ENCODE measurements at places on chromosomes 12 and 14.
A peak's percentile ranks its signal among the peaks of the same experiment; 100 is the strongest.

DNA sequence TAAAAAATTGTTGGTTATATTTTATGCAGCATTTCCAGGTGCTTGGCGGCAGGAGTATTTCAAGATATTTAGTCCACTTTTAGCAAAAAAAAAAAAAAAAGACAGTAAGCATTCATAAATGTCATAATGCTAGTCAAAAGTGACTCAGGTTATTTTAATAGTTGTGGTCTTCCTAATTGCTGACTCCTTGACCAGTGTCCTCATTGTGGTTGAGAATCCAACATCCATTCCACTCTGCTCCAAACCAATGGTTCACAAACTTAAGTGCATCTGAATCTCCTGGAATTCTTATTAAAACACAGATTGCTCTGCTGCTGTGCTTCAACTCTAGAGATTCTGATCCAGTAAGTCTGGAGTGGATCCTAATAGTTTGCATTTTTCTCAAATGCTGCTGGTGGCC lies 71.4 kb downstream of the AKAP6 start:
- H3K4me3 ChIP-seq = no peak overlapping the region
- no peaks in the 10 kb centered on the region for H3K27me3 ChIP-seq
- H3K27ac ChIP-seq = no peak overlapping the region
- H3K36me3 ChIP-seq = no peaks in the 10 kb centered on the region

- DNase-seq = no peak
- no peaks in the 10 kb centered on the region for H3K27me3 ChIP-seq
- H3K4me1 ChIP-seq = no peaks in the 10 kb centered on the region
- H3K36me3 ChIP-seq = no peaks in the 10 kb centered on the region
- H3K4me3 ChIP-seq = no peak overlapping the region
These were observed 45.0 kb downstream of the NOPCHAP1 start for GRCh38 chr12:105030820-105031807.

DNA sequence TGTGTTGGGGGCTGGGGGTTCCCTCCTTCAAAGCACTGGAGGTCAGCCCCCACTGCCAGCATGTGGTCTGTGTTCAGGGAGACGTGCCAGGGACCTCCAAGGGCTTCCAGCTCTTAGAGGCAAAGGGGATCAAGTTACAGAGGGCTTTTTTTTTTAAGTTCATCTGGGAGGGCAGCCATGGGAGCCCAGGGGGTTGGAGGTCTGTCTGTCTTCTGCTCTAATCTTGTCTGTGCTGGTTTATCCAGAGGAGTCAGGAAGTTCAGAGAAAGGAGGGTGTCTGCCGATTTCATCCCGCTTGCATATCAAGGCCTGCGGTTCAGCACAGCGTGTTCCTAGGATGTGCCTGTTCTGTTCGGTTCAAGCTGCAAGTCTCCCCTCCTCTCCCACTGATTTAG lies 72.2 kb downstream of the TMEM132C start:
- H3K27ac ChIP-seq = no peak overlapping the region
- no peaks in the 10 kb centered on the region for H3K27me3 ChIP-seq
- peaks cover 4% of the 10 kb centered on the region for H3K4me1 ChIP-seq

- H3K27ac ChIP-seq = no peak overlapping the region
- peaks cover 7% of the 10 kb centered on the region for H3K4me1 ChIP-seq
- no peak overlapping the region for H3K4me3 ChIP-seq
- peaks cover 79% of the 10 kb centered on the region for H3K36me3 ChIP-seq
- no peak for DNase-seq
- H3K27me3 ChIP-seq = no peaks in the 10 kb centered on the region
These were observed 12.7 kb downstream of the INF2 start for GRCh38 chr14:104702106-104702505.

DNA sequence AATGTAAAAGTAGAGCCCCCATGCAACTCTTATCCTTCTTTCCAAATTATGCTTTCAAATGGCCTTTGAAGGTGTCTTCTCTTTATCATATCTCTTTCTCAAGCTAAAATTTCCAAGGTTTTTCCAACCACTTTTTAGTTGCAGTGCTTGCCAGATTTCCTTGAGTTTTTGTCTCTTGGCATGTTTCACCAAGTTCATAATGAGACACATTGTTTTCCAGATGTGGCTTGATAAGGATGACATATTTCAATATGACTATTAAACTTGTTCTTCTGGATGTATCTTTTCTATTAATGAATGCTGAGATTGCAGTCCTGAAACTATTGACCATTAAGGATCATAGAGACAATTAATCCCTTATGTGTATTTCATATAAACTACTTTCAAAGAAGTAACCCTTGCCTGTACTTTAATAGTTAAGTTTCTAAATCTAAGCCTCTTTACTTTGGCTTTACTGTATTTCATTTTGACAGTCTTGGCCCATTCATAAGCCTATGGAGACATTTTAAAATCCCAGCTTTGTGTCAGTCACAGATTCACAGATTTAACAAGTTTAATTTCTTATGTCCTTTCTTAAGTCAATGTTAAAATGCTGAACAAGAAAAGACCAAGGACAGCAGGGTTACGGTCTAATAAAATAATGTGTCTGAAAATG lies 151.5 kb downstream of the LRFN5 start:
- no peaks in the 10 kb centered on the region for H3K4me1 ChIP-seq
- H3K27ac ChIP-seq = no peak overlapping the region
- H3K4me3 ChIP-seq = no peak overlapping the region
- no peaks in the 10 kb centered on the region for H3K36me3 ChIP-seq

GRCh38 chr14:99690636-99691035 lies 6.5 kb downstream of the CYP46A1 start:
- no peaks in the 10 kb centered on the region for H3K36me3 ChIP-seq
- no peaks in the 10 kb centered on the region for H3K27me3 ChIP-seq

- H3K36me3 ChIP-seq = no peaks in the 10 kb centered on the region
- no peaks in the 10 kb centered on the region for H3K4me1 ChIP-seq
- no peaks in the 10 kb centered on the region for H3K27me3 ChIP-seq
- no peak overlapping the region for H3K4me3 ChIP-seq
- DNase-seq = peak; percentile 59
These were observed 426.5 kb upstream of the OR4E1 start for GRCh38 chr14:22099942-22100763.

DNA sequence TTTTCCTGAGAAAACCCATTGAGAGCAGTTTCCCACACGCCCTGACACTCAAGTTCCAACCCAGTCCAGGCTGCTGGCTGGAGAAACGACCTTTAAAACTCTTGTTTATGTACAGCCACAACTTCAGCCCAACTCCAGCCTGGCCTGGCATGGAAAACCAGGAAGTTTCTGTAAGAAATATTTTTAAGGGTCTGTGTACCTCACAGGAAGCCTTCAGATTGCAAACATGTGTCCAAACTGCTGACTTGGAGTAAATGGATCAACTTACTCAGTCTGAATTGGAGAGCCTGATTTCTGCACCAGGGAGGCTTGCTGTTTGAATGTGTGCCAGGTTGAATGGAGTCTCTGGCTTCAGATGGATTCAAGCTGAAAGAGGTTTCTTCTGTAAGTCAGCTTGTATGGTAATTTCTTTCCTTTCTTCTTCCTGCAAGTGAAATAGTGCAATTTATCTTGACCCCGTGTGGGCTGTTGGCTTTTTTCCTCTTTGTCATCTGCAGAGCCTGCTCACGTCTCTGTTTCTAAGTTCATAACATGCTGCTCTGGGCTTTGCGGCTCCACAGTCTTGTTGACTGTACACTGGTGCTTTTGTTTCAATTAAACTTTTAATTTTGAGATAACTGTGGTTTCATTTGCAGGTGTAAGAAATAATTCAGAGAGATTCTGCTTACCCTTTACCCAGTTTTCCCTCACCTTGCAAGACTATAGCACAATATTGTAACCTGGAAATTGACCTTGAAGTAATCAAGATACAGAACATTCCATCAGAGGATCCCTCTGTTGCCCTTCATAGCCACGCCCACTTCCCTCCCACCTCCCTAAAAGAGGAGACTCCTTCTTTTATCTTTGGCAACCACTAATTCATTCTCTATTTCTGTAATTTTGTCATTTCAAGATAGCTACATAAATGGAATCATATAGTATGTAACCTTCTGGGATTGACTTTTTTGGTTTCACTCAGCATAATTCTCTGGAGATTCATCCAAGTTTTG lies 109.7 kb upstream of the PRMT8 start:
- no peak overlapping the region for H3K27ac ChIP-seq
- H3K4me1 ChIP-seq = no peaks in the 10 kb centered on the region
- DNase-seq = no peak

All from trophoblast cell (in vitro differentiated cells and primary cell).